ENCODE measurements at places on chromosomes 1 and 21.

DNA sequence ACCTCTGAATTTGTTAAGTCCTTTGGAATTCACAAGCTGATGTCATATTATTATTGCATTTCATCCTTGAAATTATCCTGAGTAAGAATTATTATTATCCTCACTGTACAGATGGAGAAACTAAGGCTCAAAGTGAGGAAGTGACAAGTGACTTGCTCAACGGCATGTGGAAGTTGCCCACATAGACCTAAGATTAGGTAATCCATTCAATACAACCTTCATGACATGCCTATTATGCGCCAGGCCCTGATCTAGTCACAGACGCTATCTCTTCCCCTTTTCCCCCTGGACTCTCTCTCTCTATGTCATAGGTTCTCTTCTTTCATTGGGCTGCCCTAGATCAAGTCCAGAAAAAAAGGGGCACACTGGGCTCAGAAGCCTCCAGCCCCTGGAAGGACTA, 84.9 kb upstream of the KCNK2 start:
- no peak for DNase-seq

GRCh38 chr1:184895086-184895485, 79.2 kb downstream of the NIBAN1 start:
- DNase-seq = no peak

DNA sequence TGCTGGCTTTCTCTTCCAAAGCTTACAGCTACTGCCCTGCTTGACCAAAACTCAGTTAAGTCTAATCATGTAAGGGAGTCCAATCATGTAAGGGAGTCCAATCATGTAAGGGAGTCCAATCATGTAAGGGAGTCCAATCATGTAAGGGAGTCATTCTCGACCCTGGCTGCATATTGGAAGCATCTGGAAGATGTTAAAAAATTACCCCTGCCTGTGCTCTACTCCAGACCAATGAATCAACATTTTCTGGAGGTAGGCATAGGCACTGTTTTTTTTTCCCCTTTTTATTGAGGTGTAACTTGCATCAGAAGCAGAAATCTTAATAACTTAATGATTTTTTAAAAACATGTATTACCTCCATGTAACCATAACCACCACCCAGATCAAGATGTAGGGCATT, 9.4 kb downstream of the PIGP start:
- DNase-seq = no peak

DNA sequence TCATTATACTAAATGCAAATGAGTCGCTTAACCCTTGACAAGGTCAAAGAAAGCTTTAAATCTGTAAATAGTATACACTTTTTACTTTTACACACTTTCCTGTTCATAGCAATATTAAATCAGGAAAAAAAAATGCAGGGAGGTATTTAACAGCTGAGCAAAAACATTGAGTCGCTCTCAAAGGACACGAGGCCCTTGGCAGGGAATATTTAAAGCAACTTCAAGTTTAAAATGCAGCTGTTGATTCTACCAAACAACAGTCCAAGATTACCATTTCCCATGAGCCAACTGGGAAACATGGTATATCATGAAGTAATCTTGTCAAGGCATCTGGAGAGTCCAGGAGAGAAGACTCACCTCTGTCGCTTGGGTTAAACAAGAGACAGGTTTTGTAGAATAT, 62.7 kb downstream of the CAPN2 start:
- DNase-seq = peak; percentile 82

GRCh38 chr1:193412748-193413147, 226.3 kb upstream of the B3GALT2 start:
- DNase-seq = no peak

DNA sequence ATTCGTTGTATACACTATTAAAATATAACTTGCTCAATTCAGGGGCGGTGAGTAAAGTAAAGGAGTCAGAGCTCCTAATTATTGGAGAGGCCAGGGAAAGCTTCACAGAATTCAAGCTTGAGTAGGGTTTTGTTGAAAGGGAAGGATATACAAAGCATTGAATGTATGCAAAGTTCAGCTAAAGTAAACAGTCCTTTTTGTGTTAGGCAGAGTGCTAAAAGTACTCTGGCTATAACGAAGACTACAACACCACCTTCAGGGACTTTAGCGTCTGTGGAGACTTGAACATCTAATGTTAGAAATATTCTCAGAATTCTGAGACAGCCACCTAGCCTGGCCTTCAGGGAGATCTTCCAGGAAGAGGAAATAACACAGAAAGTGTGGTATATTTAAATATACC, 1.1 kb downstream of the FALEC start:
- DNase-seq = peak; percentile 72

DNA sequence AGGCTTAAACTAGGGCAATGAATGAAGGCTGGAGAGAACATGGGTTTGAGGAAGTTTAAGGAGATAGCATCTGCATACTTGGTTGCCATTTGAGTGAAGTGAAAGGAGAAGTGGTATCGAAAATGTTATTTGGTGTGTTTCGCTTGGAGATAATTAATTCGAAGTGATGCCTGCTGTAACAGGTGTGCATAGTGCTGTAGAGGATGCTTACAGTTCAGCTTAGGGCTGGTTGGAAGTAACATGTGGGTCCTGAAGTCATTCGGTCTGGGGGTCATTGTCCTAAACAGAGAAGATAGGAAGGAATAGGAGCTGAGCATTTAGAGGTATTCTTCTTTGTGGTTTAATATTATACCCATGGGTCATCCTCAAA, 301 bp upstream of the NUDT17 start:
- no peak for DNase-seq

- no peak for DNase-seq
Measured at GRCh38 chr1:11882814-11883538, 24.2 kb upstream of the NPPB start.

DNA sequence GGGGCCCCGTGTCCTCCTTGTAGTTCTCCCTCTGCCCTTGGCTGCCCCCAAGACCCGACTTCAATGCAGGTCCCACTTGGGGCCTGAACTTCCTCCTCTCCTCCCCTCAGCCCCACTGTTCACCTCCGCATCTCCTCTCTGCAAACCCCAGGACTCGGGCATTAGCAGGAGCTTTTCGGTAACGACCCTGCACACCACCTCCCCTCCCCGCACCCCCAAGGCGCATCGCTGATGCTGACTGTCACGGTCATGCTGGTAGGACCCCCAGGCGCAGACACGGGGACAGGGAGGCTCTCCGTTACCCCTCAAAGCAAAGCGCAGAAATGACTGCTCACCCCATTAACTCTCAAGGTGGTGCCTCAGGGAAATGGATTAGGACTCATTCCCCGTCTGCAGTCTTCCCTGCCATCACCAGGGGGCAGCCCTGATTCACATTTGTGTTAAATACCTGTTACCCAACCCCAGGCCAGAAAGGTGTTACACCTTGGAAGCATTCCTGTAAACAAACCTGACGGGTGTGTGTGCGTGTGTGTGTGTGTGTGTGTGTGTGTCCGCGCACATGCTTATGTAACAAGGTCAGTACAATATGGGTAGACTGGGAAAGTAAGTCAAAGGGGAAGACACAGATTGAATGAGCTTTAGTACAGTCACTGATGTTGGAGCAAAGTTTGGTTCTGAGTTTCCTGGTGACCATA, 6.4 kb upstream of the GUCA2B start:
- DNase-seq = peak; percentile 71

GRCh38 chr1:196317535-196318522, 290.4 kb downstream of the KCNT2 start:
- peak; percentile 78 for DNase-seq

DNA sequence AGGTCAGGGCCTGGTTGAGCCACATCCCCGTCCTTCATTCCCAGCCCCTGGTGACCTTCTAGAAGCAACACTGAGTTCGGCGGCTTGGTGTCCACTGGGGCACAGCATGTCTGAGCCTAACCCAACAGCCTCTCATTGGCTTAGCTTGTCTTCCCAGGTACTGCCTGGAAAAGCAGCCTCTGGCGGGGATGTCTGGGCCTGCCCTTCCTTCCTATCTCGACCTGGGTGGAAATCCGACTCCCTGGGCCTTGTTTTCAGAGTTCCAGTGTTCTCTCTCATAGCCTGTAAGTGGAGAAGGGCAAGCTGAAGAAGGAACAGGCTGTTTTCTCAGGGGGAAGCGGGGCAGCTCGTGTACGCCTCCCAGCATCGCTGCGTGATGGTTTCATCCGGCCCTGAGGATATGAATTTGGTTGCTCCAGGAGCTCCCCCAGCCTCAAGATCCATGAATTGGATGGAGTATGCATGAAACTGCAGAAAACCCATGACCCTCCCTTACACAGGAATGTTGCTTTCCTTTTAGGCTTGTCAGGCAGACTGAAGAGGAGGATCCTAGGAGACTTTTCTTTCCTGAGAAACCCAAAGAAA, 116.5 kb upstream of the IRF2BP2 start:
- DNase-seq = peak; percentile 62

DNA sequence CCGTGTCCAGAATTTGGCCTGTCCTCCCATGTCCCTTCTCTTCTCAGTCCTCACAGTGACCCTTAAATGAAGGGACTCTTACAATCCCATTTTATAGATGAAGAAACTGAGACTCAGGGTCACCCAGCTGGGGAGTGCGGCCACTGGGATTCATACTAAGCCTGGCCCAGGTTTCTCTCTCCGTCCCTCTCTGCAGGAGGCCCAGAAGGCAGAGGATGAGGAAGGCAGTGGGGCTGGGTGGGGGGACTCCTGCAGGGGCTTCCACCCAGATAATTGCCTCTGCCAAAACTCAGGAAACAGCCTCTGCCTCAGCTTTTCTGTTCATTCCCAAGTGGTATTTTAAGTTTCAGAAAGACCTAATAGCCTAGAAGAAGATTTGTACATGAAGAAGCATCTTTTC, 299.8 kb downstream of the MATN1 start:
- no peak for DNase-seq

- no peak for DNase-seq
Measured at GRCh38 chr1:54575161-54575560, 27.1 kb downstream of the ACOT11 start.

DNA sequence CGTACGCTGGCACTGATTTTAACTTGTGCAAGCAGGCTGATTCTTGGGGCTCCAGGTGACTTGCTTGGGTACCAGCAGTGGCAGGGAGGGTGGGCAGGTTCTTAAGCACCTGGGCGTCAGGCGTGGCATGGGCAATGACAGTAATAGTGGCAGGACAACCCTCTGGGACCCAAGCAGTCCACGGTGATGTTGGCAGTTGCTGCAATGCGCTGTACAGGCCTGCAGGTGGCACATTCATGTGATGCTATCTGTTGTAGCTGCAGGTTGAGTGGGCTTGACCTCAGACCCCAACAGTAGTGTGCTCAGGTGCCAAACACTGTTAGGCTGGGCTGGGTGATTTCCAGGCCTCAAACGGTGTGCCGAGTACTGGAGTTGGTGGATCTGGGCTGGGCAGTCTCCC, 10.2 kb upstream of the OR10J4 start:
- no peak for DNase-seq
